ENCODE measurements at places on chromosomes 12 and 14. TPM values are rescaled to one million over a fixed set of nuclear protein-coding genes. Genes with fewer than 3 reads are reported as not detected.

- H3K4me1 ChIP-seq = no peaks in the 10 kb centered on the region
- no peaks in the 10 kb centered on the region for H3K36me3 ChIP-seq
- no peak for DNase-seq
- H3K27me3 ChIP-seq = no peaks in the 10 kb centered on the region
- no peak overlapping the region for H3K27ac ChIP-seq
These were observed 308.7 kb downstream of the EMP1 start for GRCh38 chr12:13505224-13505623.

- H3K4me3 ChIP-seq = no peak overlapping the region
- no peak overlapping the region for H3K27ac ChIP-seq
- no peak for DNase-seq
- H3K27me3 ChIP-seq = no peaks in the 10 kb centered on the region
- no peaks in the 10 kb centered on the region for H3K4me1 ChIP-seq
These were observed 175.9 kb downstream of the TRHDE start for GRCh38 chr12:72448089-72448488.

- H3K27me3 ChIP-seq = no peaks in the 10 kb centered on the region
- H3K4me3 ChIP-seq = no peak overlapping the region
- no peaks in the 10 kb centered on the region for H3K4me1 ChIP-seq
- DNase-seq = no peak
These were observed 638.3 kb upstream of the TMEM132C start for GRCh38 chr12:127628645-127629044.

GRCh38 chr14:105857826-105858675, 331.7 kb downstream of the TMEM121 start:
- no peak overlapping the region for H3K27ac ChIP-seq
- H3K4me1 ChIP-seq = no peaks in the 10 kb centered on the region
- no peaks in the 10 kb centered on the region for H3K36me3 ChIP-seq
- DNase-seq = no peak
- peaks cover 5% of the 10 kb centered on the region for H3K27me3 ChIP-seq

DNA sequence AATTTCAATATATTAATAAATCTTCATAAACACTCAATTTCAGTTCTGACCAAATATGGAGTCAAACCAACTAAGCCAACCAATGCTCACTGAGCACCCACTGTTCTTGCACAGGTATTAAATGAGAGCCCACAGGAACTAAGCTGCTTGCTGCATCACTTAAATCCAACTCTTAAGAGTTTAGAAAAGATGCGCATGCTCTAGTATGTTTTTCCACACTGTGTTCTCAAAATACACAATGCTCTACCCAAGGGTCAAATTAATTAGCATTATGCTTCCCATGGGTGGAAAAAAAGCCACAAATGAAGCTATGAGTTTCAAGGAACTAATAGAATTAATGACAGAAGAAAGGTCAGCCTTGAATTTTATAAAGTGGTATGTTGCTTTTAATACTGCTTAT, 3.7 kb upstream of the GPHB5 start:
- no peaks in the 10 kb centered on the region for H3K36me3 ChIP-seq
- no peak overlapping the region for H3K27ac ChIP-seq
- H3K27me3 ChIP-seq = no peaks in the 10 kb centered on the region
- no peaks in the 10 kb centered on the region for H3K4me1 ChIP-seq
- H3K4me3 ChIP-seq = no peak overlapping the region

GRCh38 chr12:118436002-118436730, 59.8 kb downstream of the SUDS3 start:
- no peak for DNase-seq
- no peak overlapping the region for H3K27ac ChIP-seq
- H3K4me1 ChIP-seq = peaks cover 6% of the 10 kb centered on the region
- no peaks in the 10 kb centered on the region for H3K27me3 ChIP-seq
- H3K4me3 ChIP-seq = no peak overlapping the region

CLEC1B gene
- polyA plus RNA-seq = not detected

SYT1 gene
- 0.03 TPM for polyA plus RNA-seq

PMCH gene
- polyA plus RNA-seq = not detected

IFI27 gene
- polyA plus RNA-seq = 719 TPM

NPFF gene
- polyA plus RNA-seq = not detected

Measured in heart right ventricle (tissue), 16 donors.